Cortex of kidney (tissue), 1 donor: ENCODE measurements at places on chromosomes 3 and 15.

DNA sequence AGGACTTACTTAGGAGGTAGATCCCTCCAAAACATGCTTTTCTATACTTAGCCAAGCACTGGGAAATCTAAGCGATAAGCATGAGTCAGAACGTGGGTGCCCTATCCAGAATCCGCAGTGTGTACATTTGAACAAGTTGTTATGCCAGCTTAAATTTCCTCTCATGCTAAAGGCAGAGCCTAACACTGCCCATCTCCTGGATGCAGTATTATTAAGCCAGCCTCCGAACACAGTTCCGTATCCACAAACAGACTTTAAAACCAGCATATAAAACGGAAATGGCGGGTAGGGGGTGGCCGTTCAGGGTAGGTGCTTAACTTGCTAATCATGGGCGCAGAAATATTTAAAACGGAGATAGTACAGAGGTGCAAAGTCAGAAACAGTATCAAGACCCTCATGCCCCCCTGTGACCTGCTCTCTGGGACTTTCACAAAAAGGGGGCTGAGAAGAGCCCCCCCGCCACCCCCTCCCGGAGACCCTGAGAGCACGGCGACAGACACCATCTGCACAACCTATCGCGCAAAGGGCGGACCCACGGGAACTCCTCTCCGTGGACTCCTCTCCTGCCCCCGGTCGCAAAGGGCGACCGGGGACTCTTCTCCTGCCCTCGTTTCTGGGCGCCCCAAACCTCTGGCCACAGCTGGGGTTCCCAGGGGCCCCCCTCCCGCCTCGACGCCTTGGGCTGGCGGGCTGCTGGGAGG is 889 bp upstream of the LRRIQ4 start:
- DNase-seq, result no peak

GRCh38 chr3:14489641-14490040 is 50.5 kb downstream of the GRIP2 start:
- DNase-seq, result no peak

DNA sequence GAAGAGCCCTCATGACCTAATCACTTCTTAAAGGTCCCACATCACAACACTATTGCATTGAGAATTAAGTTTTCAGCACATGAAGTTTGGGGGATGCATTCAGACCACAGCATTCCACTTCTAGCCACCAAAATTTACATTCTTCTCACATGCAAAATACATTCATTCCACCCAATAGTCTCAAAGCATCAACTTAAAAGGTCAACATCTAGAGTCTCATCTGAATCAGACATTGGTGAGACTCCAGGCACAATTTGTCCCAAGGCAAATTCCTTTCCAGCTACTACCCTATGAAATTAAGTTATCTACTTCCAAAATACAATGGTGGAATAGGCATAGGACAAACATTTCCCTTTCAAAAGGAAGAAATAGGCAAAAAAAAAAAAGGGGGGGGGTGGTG is 64.9 kb downstream of the PLSCR2 start:
- DNase-seq, result no peak

GRCh38 chr3:49255718-49256511 is 21.1 kb downstream of the C3orf62 start:
- no peak for DNase-seq

DNA sequence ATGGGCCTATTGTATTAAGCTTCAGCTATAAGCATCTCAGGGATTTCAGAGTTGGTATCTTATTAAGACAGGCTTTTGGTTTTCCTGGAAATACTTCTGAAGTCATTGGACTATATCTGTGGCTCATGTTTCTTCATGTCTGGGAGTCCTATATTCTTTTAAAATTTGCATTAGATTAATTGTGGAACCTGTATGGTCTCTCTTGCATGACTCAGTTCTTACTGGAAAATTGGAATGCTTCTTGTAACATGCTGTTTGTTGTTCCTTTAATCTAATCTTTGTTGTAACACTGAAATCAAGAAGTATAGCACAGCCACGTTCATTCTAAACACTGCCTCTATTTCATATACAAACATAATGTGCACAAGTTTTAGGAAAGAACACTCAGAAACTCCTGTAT is 208.1 kb downstream of the RBMS3 start:
- DNase-seq, result no peak

DNA sequence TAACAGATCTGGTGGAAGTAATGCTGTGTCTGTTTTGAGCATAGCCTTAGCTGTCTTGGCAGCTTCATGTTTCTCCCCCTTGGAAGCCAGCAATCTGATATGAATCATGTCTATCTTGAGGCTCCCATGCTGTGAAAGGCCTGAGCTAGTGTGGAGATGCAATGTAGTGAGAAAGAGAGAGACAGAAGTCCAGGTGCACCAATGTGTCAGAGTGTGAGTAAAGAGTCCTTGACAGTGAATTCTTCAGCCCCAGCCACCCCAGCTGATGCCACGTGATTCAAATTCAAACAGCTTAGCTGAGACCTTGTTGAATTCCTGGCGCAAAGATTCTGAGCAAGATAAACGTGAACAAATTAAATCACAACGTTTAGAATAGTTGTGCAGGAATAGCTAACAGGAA is 704.2 kb downstream of the EDEM1 start:
- no peak for DNase-seq

DNA sequence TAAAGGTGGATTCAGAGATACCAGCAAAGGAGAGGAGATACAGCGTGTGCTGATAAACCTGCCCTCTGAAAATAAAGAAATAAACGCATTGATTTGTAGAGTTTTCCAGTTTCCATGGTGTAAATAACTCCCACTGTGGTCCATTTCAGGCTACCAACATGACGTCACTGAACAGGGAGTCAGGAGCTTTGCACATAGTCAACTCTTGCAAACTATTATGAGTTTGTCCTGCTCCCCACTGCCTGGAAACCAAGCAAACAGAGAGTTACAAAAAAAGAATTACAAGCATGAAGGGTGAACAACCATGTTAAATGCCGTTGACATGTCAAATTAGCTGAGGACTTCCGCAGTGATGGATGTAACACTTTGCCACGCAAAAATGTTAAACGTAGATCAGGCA is 70.4 kb upstream of the GATA2 start:
- no peak for DNase-seq

DNA sequence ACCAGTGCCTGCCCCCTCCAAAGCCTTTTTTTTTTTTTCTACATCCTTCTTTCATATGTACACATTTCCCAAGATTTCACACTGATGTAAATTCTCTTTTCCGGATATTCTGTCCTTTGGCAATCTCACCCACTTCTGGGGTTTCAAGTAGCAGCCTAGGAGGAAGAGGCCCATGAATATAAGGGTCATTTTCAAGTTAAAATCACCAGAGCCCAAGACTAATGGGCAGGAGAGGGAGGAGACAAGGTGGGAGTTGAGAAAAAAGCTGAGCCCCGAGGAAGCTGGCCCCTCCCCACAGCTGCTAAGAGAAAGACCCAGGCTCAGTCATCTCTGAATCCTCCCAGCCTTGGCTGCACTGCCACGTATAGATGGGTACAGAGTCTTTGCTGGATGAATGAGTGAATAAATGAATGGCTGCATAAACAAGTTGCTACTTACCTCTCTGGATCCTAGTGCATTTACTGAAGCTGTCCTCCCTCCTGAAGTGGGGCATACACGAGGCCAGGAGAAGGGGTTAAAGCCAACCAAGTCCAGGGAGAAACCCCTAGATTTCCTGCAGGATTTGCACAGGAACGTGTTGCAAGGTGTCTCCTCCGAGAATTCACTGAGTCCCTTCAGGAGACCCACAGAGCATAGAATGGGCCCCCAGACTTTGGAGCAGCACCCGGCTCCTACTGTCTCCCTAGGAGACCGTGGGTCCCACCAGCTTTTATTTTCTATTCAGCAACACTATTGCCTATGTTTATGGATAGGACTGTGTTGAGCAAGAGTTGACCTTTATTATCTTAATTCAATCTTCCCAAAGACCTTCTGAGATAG is 100.8 kb upstream of the LIPC start:
- DNase-seq, result no peak

DNA sequence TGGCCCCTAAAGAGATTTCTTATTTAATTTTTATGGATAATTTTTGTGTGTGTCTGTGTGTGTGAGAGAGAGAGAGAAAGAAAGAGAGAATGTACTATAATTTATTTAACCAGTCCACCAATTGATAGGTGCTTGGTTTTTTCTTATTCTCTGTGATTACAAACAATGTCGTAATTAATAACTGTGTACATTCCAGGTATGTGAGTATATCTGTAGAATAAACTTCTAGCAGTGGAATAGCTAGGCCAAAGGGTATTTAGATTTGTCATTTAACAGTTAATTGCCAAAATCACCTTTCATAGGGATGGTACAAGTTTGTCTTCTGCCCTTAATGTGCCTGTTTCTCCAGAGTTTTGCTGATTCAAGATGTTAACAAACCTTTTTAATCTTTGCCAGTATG is 35.3 kb downstream of the FOXL2 start:
- no peak for DNase-seq

DNA sequence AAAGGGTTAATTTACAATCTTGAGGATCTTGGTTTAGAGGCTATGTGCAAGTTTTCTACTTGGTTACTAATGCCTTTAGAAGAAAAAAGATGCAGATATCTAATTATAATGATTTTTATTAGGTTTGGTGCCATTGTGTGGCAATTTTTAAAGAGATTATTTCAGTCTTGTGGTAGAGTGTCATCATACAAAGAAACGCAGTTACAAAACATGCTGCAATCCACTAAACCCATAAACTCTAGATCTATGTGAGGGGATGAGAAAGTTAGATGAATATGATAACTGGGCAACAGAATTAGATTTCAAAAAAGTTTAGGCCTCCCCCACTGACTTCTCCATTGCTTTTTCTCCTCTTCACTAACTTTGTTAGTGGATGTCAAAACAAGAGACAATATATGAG is 106.0 kb downstream of the ARPP21 start:
- no peak for DNase-seq

DNA sequence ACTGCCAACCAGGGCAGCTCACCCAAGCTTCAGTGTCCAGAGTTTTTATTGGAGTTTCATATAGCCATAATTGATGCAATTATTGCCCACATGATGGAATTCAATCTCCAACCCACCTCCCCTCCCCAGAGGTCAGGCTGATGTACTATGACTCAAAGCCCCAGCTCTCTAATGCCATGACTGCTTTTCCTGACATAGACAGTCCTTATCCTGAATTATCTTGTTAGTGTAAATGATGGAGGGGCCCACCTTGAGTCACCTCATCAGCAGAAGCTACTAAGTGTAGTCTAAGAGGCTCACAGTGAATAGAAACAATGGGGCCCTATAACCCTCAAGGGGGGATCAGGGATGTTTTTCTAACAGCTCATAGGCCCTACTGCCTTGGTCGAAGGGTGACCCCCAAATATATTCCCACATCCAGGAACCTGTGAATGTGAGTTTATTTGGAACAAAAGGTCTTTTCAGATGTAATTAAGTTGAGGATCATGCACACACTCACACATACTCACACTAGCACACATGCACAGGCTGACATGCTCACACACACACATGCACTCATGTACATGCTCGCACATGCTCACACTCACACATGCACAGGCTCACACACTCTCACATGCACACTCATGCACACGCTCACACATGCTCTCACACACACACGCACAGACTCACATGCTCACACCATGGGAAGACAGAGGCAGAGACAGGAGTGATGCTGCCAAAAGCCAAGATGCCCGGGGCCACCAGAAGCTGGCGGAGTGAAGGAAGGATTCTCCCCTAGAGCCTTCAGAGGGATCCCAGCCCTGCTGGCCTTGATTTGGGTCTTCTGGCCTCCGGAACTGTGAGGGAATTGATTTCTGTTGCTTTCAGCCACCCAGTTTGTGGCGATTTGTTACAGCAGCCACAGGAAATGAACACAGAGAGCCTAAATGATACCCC is 131.2 kb upstream of the SMAD3 start:
- no peak for DNase-seq

GRCh38 chr15:35444557-35445204 is 101.3 kb downstream of the DPH6 start:
- DNase-seq, result no peak

GRCh38 chr3:4972652-4973643 is 6.3 kb upstream of the BHLHE40 start:
- no peak for DNase-seq

DNA sequence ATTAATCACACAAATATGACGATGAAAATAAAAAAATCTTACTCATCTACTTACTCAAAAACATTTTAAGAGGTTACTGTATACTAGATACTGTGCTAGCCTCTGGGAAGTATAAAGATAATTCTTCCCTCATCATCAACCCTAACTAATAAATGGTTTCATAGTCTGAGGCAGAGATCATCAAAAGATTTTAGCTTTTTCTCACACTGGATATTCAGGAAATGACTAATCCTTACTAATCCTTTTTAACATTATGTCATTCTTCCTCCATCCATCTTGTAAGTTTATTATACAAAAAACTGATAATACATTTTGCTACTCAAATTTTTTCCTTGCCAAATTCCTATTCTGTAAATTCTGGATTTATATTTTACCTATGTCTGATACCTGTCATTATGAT is 29.7 kb downstream of the ACAD11 start:
- no peak for DNase-seq

GRCh38 chr3:124266487-124266886 is 274.6 kb upstream of the ROPN1 start:
- no peak for DNase-seq

DNA sequence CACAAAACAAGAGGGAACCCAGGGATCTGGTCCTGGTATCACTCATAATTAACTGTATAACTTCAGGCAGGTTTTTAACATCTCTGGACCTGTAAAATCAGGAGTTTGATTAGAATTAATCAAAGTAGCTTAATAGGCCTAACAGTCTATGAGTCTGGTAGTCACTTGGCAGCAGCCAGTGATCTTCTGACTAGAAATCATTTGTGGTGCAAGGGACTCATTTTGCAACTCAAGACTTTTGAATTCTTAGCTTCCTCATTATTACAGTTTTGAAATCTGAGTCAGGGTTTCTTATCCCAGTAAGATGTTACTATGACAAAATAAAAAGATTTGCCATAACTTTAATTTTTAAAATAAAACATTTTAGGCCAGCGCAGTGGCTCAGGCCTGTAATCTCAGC is 70.8 kb downstream of the TMCC1 start:
- no peak for DNase-seq

GRCh38 chr3:194212845-194213331 is 76.9 kb downstream of the HES1 start:
- no peak for DNase-seq

- DNase-seq, result no peak
Measured at GRCh38 chr3:2268779-2269178, 170.1 kb downstream of the CNTN4 start.

GRCh38 chr3:66039590-66039887 is 821 bp upstream of the MAGI1 start:
- DNase-seq, result no peak

GRCh38 chr3:71067977-71068654 is 515.4 kb downstream of the FOXP1 start:
- no peak for DNase-seq

DNA sequence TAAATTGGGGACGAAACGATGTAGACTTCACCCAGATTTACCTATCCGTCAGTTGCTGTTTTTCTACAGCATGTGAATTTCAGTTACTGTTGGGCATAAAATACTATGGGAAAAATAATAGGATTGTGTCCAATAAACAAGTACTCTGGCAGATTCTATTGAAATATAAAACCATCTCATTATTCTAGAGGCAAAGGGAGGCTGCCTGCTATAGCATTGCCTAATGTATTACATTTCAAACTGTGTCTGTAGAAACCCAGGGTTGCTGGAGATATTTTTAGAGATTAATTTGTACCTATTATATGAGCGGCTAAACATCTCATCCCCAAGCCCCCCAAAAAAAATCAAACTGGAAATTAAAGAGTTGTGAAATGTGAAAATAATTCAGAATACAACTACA is 159.6 kb upstream of the IL12A start:
- DNase-seq, result no peak
